Cortex of kidney (tissue), 1 donor: ENCODE measurements at places on chromosomes 1 and 21.

DNA sequence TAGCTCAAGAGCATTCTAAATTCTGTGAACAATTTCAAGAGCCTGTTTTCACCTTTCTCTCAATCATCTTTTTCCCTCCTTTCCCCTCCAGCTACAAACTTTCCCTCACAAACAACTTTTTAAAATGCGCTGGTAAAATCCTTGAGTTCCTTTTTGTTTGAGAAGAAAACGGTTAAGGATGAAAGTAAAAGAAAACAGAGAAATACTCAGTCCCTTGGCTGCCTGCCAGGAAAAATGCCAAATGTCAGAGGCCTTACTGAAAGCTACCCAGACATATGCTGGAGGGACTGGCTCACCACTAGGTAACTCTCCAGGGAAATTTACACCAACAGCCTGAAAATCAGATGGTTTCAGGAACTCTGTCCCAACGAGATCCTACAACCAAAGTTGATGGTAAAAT is 11.0 kb upstream of the SERBP1 start:
- no peak for DNase-seq

- no peak for DNase-seq
Measured at GRCh38 chr1:63958556-63958955, 184.7 kb downstream of the ROR1 start.

DNA sequence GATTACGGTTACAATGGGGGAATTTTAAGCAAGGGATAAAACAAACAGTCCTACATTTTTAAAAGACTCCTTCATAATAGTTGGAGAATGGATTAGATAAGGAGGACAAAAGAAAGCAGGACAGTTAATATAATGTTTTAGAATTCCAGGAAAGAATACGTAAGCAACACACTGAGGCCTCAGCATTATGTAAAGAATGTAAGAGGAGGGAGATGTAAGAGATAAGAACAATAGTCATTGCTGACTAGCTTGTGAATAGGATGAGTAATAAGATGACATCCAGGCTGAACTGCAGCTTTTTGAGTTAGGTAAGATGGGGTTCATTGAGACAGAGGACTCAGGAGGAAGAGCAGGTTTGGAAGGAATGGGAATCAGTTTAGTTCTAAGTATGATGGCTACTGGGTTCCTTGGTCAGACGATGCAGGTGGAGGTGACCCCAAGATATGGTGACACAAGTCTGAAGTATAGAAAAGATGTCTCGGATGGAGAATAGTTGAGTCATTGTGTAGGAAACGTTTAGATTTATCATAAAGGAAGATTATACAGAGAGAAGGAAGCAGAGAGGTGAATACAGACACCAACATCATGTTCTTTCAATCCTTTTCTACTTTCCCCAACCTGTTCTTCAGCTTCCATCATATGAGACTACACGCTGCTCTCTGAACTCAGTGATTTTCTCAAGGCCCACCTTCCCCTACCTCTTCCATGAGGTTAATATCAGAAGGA is 372.8 kb downstream of the PTBP2 start:
- DNase-seq, result no peak

- DNase-seq, result no peak
Measured at GRCh38 chr21:15275615-15276235, 210.9 kb upstream of the NRIP1 start.

GRCh38 chr21:42535602-42536171 is 22.0 kb downstream of the SLC37A1 start:
- no peak for DNase-seq

DNA sequence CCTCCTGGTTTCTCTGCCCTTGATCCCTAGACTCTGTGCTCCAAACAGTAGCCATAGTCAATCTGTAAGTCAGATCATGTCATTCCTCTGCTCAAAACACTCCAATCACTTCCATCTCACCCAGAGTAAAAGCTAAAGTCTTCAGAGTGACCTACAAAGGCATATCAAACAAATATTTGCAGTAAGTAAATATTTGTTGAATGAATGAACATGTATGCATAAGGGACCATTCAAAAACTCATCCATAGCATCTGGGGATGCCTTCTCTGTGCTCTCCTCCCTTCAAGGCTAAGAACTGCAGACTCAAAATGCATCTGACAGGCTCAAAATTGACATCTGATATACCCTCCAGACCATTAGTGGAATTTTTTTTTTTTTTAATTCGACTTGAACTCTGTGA is 18.1 kb upstream of the AK5 start:
- DNase-seq, result no peak

DNA sequence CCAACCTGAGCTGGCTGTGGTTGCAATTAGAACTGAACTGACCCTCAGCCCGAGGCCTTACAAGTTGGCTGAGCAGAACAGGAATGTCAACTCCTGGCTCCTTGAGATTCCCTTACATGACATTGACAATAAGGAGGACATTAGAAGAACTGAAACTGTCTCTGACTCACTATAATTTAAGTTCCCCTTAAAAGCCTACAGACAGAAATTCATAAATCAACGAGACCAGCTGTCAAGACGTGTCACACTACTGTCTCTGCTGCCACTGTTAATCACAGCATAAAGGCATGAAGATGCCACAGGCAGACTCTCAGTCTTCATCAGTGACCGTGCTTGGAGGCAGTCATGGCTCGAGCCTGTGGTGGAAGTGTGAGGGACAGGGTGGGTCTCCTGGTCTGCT is 168.8 kb downstream of the GABPA start:
- DNase-seq, result no peak

DNA sequence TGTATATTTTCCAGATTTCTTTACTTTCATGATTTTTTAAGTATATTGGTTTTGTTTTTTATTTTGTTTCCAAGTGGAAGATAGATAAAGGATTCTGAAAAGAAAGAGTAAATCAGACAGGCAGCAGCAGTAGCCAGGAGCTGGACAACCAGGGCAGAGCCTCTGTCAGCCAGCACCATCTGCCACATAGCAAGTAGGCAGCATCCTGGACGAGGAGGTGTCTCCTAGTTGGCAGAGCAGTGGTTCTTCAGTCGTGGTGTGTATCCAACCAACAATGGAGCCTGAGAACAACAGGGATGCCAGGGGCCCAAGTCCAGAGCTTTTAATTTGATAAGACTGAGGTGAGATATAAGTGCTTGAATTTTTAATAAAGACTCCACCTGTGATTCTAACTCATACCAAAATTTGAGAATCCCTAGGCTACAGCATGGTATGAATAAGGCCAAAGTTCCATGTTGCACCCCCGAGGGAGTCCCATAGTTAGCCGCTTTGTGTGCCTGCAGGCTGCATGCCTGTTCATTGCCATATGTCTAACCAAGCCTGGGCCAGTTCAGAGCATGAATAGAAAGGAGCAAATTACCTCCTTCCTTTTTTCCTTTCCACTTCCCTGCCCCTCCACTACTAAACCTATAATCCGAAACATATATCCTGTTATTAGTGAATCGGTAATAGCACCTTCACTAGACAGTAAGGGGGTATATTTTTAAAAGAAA is 153.2 kb downstream of the NTNG1 start:
- DNase-seq, result no peak

- DNase-seq, result no peak
Measured at GRCh38 chr1:171600862-171601261, 21.2 kb upstream of the MYOCOS start.

- DNase-seq, result no peak
Measured at GRCh38 chr1:211605603-211606331, 26.8 kb upstream of the SLC30A1 start.

- DNase-seq, result no peak
Measured at GRCh38 chr21:34200288-34200905, 127.0 kb downstream of the MRPS6 start.

DNA sequence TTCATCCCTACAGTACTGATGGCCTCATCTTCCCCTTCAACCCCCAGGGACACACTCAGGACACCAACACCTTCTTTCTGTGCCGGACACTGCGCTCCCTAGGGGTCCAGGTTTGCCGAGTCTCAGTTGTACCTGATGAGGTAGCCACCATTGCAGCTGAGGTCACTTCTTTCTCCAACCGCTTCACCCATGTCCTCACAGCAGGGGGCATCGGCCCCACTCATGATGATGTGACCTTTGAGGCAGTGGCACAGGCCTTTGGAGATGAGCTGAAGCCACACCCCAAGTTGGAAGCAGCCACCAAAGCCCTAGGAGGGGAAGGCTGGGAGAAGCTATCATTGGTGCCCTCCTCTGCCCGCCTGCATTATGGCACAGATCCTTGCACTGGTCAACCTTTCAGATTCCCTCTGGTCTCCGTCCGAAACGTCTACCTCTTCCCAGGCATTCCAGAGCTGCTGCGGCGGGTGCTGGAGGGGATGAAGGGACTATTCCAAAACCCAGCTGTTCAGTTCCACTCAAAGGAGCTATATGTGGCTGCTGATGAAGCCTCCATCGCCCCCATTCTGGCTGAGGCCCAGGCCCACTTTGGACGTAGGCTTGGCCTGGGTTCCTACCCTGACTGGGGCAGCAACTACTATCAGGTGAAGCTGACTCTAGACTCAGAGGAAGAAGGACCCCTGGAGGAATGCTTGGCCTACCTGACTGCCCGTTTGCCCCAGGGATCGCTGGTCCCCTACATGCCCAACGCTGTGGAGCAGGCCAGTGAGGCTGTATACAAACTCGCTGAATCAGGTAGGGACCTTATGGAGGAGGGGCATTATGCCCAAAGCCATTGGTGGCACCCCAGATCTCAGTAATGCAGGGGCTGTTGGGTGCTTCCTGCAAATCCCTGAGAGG is 5.1 kb upstream of the LENEP start:
- DNase-seq, result no peak

GRCh38 chr1:160045653-160046052 is 13.9 kb upstream of the PIGM start:
- DNase-seq, result no peak

DNA sequence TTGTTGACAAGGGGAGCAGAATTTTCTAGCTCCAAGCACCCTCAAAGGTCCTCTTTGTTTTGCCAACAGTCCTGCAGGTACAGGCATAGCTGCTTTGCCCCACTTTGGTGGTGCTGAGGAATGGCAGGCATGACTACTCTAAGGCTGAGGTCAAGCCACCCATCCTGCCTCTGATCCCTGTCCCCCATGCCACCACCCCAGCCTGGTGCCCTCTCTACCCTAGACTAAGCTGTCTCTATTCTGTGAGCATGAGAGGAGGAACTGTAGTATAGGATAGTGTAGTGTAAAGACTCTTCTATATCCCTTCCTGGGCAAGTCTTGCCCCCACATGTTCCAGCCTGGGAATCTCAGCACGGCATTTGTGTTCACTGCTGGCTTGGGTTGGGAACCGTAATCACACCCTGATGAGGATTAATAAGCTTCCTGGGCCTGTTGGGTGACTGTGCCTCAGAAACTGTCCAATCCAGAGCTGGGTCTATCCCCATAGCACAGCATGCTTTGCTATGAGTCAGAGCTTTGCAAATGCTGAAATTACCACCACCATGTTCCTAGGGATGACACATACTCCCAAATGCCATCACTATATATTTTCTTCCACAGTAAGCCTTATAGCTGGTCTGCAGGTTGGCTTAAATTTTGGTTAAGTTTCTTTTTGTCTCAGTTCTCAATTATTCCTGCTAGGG is 105.7 kb upstream of the PPP2R5A start:
- no peak for DNase-seq

DNA sequence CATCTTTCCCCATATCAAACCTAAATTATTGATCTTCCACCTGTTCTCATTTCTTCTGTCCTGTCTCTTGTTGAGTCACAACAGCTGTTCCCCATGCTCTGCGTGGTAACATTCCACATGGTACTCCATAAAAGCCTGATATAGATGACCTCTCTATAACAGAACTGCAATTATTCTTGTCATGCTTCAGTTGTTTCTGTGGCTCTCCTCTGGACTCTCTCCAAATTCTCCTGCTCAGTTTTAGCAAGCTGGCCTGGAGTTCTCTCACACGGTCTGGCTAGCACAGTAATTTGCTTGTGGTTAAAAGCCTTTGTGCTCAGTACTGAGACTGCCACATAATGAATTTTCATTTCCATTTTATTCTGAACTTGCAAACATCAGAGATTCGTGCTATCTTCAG is 10.6 kb upstream of the LRRC39 start:
- no peak for DNase-seq

GRCh38 chr1:29239142-29239541 is 2.8 kb downstream of the PTPRU start:
- DNase-seq, result no peak

DNA sequence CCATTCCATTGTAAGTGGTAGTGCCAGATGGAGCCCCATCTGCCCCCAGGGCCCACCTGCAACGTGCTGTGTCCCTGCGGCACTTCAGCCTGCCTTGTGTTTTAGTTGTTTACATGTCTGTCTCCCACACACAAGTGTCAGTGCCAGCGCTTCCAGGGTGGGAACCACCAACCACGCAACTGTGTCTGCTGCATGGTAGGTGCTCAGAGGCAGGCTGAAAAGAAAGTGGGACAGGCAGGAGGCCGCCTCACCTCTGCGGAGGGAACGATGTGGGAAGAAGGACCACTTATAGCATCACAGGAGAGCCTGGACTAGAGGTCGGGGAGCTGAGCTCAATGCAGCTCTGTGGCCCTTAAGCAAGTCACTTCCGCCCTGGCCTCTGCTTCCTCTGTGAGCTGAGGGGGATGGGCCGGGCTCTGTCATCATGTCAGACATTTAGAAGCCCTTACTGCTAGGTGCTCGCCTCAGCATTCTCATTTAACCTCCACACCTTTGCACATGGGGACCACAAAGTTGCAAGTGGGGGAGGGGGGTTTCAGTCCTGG is 17.9 kb downstream of the SLC9A1 start:
- no peak for DNase-seq

GRCh38 chr1:118878661-118879060 is 109.5 kb downstream of the TBX15 start:
- no peak for DNase-seq

- no peak for DNase-seq
Measured at GRCh38 chr1:236292425-236292824, 10.7 kb upstream of the ERO1B start.

DNA sequence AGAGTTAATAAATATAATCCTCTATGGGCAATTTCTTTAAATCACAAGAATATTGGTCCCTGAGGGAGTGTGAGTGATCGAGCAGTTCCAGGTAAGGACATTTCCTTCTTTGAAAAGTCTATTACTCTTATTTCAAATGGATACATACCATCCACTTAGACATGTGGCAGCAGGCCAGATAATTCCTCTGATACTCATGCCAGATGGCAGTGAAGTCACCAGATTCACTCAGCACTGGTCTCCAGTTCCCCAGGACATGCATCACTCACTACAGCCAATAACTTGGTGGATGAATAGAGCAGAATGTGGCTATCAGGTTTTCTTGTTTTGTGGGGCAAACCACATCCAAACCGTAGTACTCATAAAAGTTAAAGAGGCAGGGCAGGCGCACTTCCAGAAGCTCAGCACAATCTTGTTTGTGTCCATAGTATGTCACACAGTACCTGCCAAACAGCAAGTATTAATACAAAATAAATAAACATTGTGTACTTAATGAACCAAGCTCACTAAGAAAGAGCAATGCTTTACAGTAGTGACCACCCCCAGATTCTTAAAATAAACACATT is 74.2 kb upstream of the CD53 start:
- no peak for DNase-seq

GRCh38 chr21:21103692-21104091 is 105.5 kb downstream of the NCAM2 start:
- DNase-seq, result no peak

- no peak for DNase-seq
Measured at GRCh38 chr1:169044971-169045370, 61.5 kb upstream of the ATP1B1 start.

GRCh38 chr1:81477710-81478109 is 323.0 kb upstream of the ADGRL2 start:
- DNase-seq, result no peak
